NCI-H1092 (cell line): ENCODE measurements at places on chromosomes 1 and 21.

GRCh38 chr1:33036051-33036525 is 595 bp downstream of the AK2 start:
- DNase-seq: no peak

DNA sequence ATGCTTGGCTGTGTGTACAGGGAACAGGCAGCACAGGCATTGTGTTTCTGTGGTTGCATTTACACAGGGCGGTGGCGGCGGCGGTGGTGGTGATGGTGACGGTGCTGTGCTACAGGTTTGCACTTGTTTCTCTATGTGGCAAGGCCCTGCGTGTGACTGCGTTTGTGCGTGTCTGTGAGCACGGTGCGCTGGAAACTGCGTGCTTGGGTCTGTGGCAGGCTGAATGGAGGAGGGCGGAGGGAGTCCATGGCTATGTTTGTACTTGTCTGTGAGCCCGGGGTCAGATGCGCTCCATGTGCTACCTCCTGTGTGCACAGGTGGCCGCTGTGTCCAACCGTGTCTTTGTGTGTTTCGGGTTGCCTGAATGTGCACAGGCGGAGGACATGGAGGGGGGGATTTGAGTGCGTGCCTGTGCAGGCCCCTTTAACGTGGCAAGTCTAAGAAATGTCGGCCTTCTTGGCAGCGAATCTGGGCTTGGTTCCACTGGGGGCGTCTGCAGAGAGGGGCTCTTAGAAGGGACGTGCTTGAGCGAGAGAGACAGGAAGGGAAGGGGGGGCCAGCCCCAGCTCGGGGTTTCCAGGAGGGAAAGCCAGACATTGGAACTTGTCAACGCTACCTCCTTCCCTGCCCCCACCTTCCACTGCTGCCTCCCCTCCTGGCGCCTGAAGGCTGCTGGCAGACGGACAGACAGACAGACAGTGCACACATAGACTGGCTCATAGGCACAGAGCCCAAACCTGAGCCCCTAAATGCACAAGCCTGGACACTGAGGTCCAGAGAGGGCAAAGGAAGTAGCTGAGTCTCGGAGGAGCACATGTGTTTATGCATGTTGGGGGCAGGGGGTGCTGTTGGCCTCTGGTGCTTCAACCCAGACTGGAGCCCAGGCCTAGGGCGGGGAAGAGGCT is 32.7 kb upstream of the WASF2 start:
- DNase-seq: peak; percentile 60

DNA sequence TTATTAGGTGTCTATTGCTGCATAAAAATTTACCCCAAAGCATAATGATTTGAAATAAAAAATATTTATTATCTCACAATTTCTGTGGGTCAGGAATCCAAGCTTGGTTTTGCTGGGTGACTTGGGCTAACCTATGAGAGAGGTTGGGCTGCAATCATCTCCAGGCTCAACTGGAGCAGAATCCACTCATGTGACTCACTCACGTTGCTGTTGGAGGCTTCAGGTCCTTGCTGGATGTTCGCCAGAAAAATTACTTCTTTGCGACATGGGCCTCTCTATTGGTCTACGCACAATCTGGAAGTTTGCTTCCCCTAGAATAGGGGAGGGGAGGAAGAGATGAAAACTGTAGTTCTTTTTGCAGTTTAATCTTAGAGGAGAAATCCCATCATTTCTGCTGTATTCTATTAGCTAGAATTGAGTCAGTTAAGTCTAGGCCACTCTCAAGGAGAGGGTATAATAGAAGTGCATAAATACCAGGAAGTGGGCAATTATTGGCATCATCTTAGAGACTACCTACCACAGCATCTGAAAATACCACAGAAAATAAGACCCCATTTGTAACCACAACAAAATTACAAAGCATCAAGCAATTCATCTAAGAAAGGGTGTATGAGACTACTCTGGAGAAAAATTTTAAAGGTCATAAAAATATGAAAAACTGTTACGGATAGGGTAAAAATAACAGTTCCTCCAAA is 5.7 kb upstream of the FASLG start:
- DNase-seq: no peak

- no peak for DNase-seq
Observed at GRCh38 chr1:78184460-78185072, 138.8 kb downstream of the GIPC2 start.

- DNase-seq: peak; percentile 61
Observed at GRCh38 chr1:202860744-202861419, 28.1 kb downstream of the RABIF start.

- no peak for DNase-seq
Observed at GRCh38 chr1:178275049-178275448, 181.1 kb downstream of the RASAL2 start.

DNA sequence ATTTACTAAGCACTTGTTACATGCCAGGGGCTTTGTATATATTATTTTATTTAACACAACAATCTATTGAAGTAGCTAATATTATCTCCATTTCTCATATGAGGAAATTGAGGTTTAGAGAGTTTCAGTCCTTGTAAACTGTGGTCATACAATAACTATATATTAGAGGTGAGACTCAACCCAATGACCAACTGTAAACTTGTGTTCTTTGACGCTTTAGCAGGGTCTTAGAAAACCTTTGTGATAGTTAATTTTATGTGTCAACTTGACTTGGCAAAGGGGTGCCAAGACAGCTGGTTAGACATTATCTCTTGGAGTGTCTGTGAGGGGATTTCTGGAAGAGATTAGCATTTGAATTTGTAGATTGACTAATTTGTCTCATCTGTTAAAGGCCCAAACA is 252.4 kb upstream of the B3GALT2 start:
- DNase-seq: no peak

DNA sequence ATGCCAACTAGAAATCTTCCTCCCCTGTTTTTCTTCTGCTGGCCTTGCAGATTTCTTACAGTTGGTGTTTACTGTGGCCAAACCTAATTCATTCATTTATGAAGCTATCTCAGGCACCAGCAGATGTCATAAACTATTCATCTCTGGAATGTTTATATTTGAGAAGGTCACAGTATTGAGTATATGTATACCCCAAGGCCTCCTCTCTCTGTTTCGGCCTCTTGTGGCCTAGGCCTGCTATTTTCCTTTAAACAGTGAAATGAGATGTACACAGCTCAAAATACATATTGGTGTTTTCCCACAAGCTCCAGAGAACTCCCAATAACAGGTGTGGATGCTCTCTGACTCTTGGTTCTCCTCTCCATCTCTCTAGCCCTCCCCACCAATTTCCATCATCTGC is 520.7 kb upstream of the CAMK1G start:
- DNase-seq: no peak

- no peak for DNase-seq
Observed at GRCh38 chr1:68083686-68084085, 33.3 kb upstream of the DIRAS3 start.
